ENCODE measurements at places on chromosomes 7 and 10.

GRCh38 chr7:133190650-133191049, 62.2 kb upstream of the EXOC4 start:
- DNase-seq = no peak

DNA sequence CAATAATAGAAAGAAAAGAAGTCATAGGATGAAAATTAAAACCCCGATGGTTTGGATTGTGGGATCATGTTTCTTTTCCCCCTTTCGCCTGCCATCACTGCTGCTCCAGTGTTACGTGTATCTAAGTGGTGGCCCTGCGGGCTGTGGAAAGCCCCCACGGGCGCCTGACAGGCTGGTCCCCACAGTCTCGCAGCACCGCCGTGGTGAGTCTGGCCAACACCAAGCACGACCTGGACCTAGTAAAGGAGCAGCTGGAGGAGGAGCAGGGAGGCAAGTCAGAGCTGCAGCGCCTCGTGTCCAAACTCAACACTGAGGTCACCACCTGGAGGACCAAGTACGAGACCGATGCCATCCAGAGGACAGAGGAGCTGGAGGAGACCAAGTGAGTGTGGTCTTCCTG, 19.5 kb downstream of the MYH16 start:
- DNase-seq = no peak

DNA sequence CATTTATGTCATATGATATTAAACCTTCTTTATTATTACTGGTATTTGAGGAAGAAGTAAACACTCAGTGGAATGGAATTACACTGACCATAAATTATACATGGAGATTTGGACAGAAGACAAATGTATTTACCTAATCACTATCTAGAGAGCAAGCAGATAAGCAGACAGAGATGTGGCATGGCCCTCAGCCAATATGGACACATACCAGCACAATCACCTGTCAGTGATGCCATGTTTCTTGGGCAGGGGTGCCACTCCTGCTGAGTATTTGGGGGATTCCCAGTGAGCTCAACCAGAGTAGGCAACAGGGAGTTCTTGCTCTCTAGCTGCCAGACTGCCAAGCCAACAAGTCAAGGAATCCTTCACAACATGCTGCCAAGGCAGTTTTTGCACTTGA, 866.3 kb upstream of the LRRN3 start:
- DNase-seq = no peak

GRCh38 chr7:11613292-11613930, 218.6 kb downstream of the THSD7A start:
- no peak for DNase-seq

DNA sequence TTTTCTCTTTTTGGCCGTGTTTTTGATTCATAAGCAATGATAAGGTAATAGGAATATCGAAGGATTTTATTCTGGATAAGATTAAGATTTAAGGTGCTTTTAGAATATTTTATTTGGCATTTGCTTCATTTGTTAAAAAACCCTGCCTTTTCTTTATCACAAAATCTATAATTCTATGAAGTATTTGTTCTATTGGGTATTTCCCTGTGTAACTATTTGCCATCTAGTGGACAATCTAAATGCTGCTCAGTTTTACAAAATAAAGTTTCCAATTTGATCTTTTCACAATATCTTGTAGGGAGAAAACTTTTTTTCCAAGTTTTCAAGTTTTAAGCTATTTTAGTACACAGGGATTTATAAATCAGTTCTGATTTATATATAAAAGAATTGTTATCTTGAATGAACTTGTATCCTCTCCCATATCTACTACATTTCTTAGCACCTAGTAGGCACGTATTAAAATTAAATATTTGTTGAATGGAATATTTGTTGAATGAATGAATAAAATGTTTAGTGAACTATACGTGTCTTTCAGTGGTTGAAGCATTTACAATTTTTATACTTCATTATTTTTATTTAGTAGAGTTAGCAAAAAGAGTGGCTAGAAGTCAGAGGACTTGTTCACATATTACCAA, 26.5 kb downstream of the ANKRD7 start:
- DNase-seq = no peak
